Skin of body (tissue), 3 donors: ENCODE measurements at places on chromosomes 5 and 9. TPM values are rescaled to one million over a fixed set of nuclear protein-coding genes. Genes with fewer than 3 reads are reported as not detected.

Gene KCNIP1
- 2.5 TPM for total RNA-seq

Gene GHR
- 25.4 TPM for total RNA-seq

Gene LCN15
- not detected for total RNA-seq

Gene GRM6
- total RNA-seq, result not detected

Gene PCDHGA9
- total RNA-seq, result 4.2 TPM

Gene PDZD2
- total RNA-seq, result 34.9 TPM

Gene FGF18
- 5.5 TPM for total RNA-seq

Gene EIF4EBP3
- 1.3 TPM for total RNA-seq

Gene FGD3
- total RNA-seq, result 5.9 TPM

Gene TIGD6
- 3.4 TPM for total RNA-seq

Gene DEPDC1B
- 6.7 TPM for total RNA-seq

Gene SLC36A3
- not detected for total RNA-seq

Gene AFAP1L1
- 20.8 TPM for total RNA-seq

Gene EQTN
- 1.4 TPM for total RNA-seq

Gene SV2C
- 0.10 TPM for total RNA-seq

Gene VDAC1
- 116 TPM for total RNA-seq

Gene RLN1
- not detected for total RNA-seq

Gene SLC4A9
- not detected for total RNA-seq

Gene ANXA1
- total RNA-seq, result 342 TPM

Gene PCDHGC5
- 2.9 TPM for total RNA-seq

Gene TAF1L
- under 0.01 TPM for total RNA-seq

Gene FAM81B
- 0.49 TPM for total RNA-seq

Gene GOLGA2
- 131 TPM for total RNA-seq

Gene OR13C3
- not detected for total RNA-seq

Gene ZNF608
- 41.0 TPM for total RNA-seq

Gene ADAMTSL1
- 37.1 TPM for total RNA-seq

Gene FOXD4L4
- total RNA-seq, result 0.20 TPM

Gene LECT2
- not detected for total RNA-seq

Gene NPR2
- total RNA-seq, result 31.5 TPM

Gene STX17
- 40.2 TPM for total RNA-seq

Gene TMEM232
- 3.7 TPM for total RNA-seq

Gene NRARP
- total RNA-seq, result 9.9 TPM

Gene PLEKHG4B
- 6.0 TPM for total RNA-seq

Gene DDX41
- total RNA-seq, result 55.4 TPM

Gene CBY3
- not detected for total RNA-seq

Gene IGFBPL1
- total RNA-seq, result 0.79 TPM

Gene ANKRD18A
- total RNA-seq, result 2.8 TPM

Gene SCGB3A1
- not detected for total RNA-seq

Gene COL15A1
- 122 TPM for total RNA-seq

Gene POU5F2
- total RNA-seq, result 4.9 TPM

Gene SPINK7
- total RNA-seq, result 0.59 TPM

Gene PWWP2A
- total RNA-seq, result 21.7 TPM
